ENCODE measurements at places on chromosomes 11 and 22.

GRCh38 chr22:40510631-40511364 lies 125.7 kb downstream of the MRTFA start:
- no peak for DNase-seq

GRCh38 chr11:100340466-100341319 lies 346.4 kb upstream of the ARHGAP42 start:
- DNase-seq: no peak

GRCh38 chr11:122717264-122717867 lies 61.8 kb downstream of the UBASH3B start:
- DNase-seq: no peak

DNA sequence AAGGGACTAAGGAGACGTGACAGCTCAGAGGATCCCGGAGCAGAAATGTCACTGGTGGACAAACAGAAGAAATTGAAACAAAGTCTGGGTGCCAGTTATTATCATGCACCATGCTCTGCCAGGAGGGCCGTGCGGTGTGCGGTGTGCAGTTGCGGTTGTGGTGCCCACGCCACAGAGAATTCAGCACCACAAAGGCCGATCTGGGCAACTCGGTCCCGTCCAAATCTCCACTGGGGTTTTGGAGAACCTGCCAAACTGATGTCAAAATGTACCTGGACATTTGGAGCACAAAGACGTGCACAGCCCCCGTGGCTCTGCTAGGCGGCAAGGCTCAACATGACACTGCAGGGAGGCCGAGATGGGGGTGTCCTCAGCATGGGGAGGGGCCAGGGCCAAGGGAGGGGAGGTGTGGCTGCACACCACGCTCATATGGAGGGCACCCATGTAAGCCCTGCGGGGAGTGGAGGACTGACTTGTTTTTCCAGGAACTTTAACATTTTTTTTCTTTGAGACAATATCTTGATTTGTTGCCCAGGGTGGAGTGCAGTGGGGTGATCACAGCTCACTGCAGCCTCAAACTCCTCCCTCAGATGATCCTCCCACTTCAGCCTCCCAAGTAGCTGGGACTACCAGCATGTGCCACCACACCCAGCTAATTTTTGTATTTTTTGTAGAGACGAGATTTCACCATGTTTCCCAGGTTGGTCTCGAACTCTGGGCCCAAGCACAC lies 39.4 kb downstream of the GNB1L start:
- DNase-seq: no peak

DNA sequence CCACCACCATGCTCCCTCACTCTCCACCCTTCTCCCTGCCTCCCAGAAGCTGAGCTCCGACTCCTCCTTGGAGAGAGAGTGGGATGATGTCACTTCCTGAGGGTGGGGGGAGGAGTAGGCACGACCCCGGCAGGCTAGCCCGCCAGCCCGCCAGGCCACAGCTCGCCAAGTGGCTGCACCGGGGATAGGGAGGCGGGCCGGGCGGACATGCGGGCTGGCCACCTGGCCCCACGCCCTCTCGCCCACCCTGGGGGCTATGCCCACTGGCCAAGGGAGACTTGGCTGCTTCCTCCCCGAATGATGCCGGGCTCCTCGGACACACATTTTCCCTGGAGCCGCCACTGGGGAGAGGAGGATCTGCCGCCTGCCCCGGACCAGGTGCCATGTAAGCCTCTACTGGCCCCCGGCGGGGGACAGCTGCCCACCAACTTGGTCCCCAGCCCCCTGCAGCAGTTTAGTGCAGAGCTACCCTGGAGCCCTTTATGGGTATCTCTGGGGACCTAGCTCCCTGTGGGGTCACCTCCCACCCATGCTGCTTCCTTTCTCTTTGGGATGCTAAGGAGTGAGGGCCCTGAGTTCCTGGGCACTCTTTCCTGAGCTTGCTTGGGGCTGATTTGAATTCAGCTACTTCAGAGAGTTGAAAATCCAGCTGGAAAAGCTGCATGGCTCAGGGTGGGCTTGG lies 33.7 kb upstream of the MYRF start:
- no peak for DNase-seq

Measured in stimulated activated CD4-positive, alpha-beta T cell treated with anti-CD3 and anti-CD28 coated beads, Interleukin-1b, Interleukin-23, amount 100 ng/mL, for 1 hour (primary cell).